ENCODE measurements at places on chromosomes 4 and X.

DNA sequence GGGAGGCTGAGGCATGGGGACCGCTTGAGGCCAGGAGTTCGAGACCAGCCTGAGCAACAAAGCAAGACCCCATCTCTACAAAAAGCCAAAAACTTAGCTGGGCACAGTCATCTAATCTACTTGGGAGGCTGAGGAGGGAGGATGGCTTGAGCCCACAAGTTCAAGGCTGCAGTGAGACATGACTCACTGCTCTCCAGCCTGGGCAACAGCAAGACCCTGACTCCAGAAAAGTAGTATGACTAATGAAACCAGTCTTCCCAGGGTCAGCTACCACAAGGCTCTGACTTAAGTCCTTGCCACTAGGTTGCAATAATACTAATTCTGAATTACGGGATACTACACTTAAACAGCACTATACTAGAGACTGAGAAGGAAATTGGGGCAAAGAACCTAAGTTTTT lies 33.1 kb downstream of the ERVMER34-1 start:
- no peak for DNase-seq

- DNase-seq, result no peak
These were observed 615.4 kb downstream of the MID1IP1 start for GRCh38 chrX:39416547-39417260.

DNA sequence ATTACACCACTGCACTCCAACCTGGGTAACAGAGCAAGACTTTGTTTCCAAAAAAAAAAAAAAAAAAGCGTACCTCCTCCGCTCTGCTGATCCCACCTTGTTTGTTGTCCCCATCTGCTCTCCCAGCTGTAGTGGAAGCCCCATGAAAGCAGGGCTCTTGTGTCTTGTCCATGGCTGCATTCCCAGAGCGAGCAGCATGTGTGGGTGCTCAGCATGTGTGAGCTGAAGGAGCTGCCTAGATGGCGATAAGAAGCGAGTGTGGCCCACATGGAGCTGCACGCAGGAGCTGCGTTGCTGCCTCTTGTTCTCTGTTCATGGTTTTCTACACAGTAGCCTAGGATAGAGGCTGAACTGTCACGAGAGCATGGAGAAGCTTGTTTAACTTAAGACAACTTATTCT lies 12.4 kb downstream of the NSD2 start:
- DNase-seq, result no peak

- DNase-seq, result no peak
These were observed 674 bp downstream of the GNPDA2 start for GRCh38 chr4:44725726-44726037.

DNA sequence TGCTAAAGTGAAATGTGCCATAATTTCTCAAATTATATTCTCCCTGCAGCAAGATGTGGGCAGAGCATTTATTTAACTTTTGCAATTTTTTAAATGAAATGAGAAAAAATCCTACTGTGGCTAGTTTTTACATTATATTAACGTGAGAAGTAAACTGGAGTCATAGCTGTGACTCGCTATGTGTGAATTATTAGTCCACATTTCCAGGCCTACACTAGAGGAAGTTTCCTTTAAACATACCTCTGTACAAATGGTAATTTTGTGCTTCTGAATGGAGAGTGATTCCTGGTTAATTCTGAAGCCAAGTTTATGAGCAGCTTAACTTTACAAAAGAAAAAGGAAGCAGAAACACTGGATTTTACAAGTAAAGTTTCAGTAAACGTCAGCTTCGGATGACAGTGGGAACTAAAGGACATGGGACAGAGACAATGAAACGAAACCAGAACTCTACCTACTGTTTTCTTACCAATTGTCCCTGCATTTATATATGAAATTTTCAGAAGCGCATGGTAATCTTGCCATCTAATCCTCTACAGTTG lies 72.4 kb downstream of the FBXO8 start:
- DNase-seq, result no peak

- DNase-seq, result no peak
These were observed 176.2 kb downstream of the CBR4 start for GRCh38 chr4:168833881-168834280.

DNA sequence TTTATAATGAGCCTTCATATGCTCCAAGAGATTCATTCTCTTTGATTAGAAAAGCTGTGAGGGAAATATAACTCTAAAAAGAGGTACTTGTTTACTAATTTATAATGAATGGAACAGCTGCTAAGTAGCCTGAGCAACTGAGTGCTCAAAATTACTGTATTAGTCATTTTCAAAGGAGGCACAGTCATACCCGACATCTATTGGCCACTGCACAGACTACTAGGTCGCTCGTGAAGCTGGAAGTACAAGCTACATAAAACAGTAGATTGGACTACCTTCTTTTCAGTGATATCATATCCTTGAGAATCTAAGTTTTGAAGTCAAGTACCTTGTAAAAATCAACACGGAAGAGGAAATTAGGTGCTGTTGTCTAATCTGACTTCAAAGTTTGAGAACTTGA lies 52.0 kb upstream of the GLRB start:
- DNase-seq, result no peak

- DNase-seq, result no peak
These were observed 505.0 kb downstream of the TECRL start for GRCh38 chr4:63904201-63904600.

- DNase-seq, result no peak
These were observed 6.8 kb upstream of the ANAPC4 start for GRCh38 chr4:25370242-25370641.

DNA sequence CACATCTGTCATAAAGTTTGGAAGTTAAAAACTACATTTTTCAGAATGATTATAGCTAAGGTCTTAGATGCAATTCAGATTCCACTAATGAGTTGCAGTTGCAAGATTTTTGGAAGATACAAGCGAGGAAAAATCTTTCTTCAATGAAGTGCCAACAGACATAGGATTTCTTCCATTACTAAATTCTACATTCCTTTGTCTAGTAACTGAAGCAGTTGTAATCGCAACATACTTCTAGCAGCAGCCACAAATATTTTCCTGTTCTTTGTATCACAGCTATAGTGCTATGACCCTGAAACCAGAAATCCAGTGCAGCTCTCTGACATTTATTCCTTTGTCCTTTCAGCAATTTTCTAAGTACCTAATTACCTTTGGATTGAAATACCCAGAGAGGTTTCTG lies 225.2 kb upstream of the SLIT2 start:
- no peak for DNase-seq

DNA sequence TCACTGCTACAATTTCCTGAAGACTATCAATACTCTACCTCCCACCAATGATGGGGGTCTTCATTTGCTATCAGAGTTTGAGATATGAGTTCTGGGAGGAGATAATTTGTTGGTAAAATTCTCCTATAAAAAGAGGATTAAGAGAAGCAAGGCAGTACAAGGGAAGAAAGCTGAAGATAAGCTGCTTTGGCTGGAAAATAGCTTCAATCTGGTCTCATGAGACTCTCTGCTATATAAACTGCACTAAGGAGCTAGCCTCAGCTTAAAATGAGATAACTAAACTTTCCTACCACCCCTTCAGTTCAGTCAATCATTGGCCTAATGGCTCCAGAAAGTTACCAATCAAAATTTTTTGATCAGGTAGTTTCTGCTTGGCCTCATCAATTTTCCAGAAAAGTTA lies 2105.0 kb downstream of the ARAP2 start:
- DNase-seq, result peak; percentile 50

DNA sequence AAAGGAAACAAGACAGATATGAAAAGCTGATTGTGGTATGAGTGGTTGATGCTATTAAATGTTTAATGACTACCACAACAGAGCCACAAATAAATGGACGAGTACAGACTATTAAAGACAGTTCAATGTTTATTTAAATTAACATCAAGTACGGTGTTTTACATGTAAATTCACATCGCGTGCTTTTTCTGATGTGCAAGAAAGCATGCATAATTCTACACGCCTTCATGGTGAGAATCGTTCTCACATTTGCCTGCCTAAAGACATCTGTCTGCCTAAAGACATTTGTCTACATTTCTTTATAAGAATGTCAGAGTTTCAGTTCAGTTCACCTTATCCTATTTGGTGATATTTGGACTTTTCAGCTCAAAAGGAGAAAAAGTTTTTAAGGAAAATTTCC lies 7.3 kb upstream of the GPR143 start:
- no peak for DNase-seq

DNA sequence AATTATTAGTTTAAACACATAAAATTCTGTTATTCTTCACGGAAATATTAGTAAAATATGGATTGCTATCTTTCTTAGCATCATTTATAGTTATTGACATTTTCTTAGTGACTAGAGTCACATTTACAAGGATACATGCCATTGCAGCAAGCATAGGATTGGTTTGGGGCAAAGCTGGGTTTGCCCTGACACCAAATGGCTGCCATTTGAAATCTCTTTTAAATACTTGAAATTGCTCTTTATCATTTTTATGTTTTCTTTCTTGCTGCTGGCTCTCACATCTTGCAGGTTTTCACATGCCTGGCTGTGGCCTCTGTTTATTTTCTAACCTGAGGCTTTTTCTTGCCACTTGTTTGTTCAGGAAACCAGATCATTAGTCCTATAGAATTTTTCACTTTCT lies 39.9 kb downstream of the EGF start:
- DNase-seq, result no peak

DNA sequence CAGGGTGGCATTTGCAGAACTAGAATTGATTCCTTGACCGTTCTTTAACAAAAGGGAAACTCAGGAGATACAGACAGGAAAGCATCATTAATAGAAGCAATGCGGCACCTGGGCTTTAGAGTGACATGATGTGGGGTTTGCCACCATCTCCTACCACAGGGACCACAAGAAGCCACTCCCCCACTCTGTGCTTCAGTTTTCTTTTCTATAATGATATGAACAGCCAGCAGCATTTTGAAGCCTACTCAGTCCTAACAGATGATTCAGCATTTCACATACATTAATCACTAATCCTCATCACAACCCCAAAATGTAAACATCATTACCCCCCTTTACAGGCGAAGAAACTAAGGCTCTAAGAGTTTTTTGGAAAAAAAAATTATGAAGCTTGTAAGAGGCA lies 22.9 kb downstream of the CCDC149 start:
- no peak for DNase-seq

DNA sequence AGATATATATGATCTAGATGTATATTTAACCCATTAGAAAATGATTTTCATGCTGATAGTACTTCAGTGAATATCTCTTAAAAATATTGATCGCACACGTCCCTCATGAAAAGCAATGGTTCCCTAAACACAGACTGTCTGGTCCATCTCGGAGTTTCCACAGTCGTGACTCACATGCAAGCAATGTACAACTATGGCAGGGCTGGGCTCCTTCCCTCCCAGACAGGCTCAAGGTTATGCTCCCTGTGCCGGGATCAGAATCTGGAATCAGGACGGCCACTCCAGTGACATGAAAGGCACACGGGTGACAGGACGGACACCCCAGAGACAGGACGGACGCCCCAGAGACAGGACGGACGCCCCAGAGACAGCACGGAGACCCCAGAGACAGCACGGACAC lies 40.2 kb upstream of the PPP2R3B start:
- no peak for DNase-seq

DNA sequence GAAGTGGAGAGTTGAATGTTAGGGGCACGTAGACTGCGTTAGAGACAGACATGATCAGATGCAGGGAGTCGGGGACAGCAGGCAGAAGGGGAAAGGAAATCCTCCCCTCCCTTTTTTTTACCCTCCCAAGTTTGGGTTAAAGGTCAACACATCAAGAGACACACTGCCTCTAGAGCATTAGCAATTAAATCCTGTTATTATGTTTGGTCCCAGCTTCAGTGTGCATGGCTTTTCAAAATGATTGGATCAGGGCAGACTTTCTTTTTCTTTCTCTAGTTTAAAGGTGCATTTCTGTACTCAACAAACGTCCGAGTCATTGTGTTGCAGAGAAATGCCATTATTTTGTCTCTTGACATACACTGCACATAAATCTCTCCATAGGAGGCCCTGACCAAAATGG lies 63.9 kb downstream of the USP26 start:
- DNase-seq, result no peak

- no peak for DNase-seq
These were observed 15.8 kb upstream of the RAB33B start for GRCh38 chr4:139438141-139438540.

- DNase-seq, result no peak
These were observed 43.0 kb downstream of the UNC5C start for GRCh38 chr4:95505799-95506198.

- no peak for DNase-seq
These were observed 39.7 kb downstream of the CORIN start for GRCh38 chr4:47798165-47798564.

DNA sequence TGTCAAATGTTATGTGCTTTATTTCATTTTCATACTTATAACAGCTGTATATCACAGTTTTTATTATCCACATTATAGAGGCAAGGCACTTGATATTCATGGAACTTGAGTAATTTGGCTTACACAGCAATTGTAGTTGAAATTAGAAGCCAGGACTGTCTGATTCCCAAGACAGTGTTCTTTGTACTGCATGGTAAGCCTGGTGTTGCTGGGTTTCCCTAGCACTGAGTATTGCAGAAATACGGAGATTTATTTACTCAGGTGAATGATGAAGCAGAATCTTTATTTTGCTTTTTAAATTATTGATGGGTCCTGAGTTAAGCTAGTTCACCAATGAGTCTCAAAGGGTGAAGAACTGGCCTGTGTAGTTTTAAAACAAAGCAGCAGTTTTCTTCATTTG lies 70.0 kb downstream of the UGT8 start:
- no peak for DNase-seq

GRCh38 chr4:60201052-60201673 lies 999.0 kb upstream of the ADGRL3 start:
- peak; percentile 53 for DNase-seq

DNA sequence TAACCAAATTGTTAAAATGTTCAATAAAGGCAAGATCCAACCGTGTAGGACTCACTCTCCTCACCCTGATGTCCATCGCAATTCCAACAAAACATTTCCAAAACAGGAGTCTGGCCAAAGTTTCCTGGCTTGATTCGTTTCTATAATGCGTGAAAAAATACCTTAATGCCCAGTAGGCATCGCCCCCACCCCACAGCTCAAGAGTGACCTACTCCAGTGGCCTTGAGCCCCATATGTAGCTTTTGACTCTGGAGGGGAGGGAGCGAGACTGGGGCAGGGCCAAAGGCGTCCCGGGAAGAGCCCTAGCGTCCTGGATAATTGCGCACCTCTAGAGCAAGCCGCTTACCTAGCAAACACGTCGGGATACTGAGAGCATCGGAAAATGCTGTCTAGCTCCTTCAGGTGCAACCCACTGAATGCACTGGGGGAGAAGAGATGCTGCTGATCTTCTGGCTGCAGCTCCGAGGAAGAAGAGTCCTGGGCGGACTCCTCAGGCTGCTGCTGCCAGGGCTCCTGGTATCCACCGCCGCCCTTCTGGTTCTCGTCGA lies 55.6 kb upstream of the NKAP start:
- no peak for DNase-seq

GRCh38 chr4:23853986-23854660 lies 35.7 kb downstream of the PPARGC1A start:
- no peak for DNase-seq

DNA sequence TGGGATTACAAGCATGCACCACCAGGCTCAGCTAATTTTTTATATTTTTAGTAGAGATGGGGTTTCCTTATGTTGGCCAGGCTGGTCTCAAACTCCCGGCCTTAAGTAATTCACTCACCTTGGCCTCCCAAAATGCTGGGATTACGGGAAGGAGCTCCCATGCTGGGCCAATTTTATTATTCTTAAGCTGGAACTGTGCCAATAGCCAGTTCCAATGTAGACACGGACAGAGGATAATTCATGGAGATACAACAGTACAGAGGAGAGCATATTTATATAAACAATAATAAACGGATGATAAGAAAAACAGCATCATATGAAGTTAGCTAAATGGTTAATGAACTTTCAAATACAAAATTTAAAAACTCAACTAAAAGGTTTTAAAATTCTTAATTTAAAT lies 87.8 kb downstream of the PPA2 start:
- no peak for DNase-seq

- no peak for DNase-seq
These were observed 42.9 kb downstream of the RBM47 start for GRCh38 chr4:40586729-40587128.

All from D341Med (cell line).